Epithelial cell of umbilical artery (primary cell): ENCODE measurements at places on chromosomes 7 and 10. TPM values are rescaled to one million over a fixed set of nuclear protein-coding genes. Genes with fewer than 3 reads are reported as not detected.

Gene GFRA1
- total RNA-seq: under 0.01 and 1.8 TPM in 2 replicates

Gene TUBB8
- 0.61 TPM in 1 of 2 replicates, not detected in the other for total RNA-seq

Gene UNC5B
- 10.6 and 15.3 TPM in 2 replicates for total RNA-seq

Gene MALSU1
- total RNA-seq: 59.0 and 59.1 TPM in 2 replicates

Gene WBP1L
- total RNA-seq: 24.7 and 58.4 TPM in 2 replicates

Gene PILRA
- not detected in 2 replicates for total RNA-seq

Gene PON1
- not detected in 2 replicates for total RNA-seq

Gene DNAJC30
- total RNA-seq: 1.3 and 1.8 TPM in 2 replicates

Gene GPR26
- not detected in 2 replicates for total RNA-seq

Gene PNLIPRP1
- total RNA-seq: not detected in 2 replicates

Gene OLAH
- total RNA-seq: under 0.01 TPM in 1 of 2 replicates, not detected in the other

Gene PON2
- total RNA-seq: 66.9 and 90.7 TPM in 2 replicates

Gene GPR37
- 1.2 and 6.2 TPM in 2 replicates for total RNA-seq

Gene LIPF
- not detected in 2 replicates for total RNA-seq

Gene DPCD
- total RNA-seq: 62.0 and 67.6 TPM in 2 replicates

Gene SPDYE16
- not detected in 2 replicates for total RNA-seq
